Forelimb muscle (tissue), 1 donor: ENCODE measurements at places on chromosomes 3 and 15. TPM values are rescaled to one million over a fixed set of nuclear protein-coding genes. Genes with fewer than 3 reads are reported as not detected.

The LAMB2 gene
- 317 TPM for polyA plus RNA-seq

The NTRK3 gene
- 2.6 TPM for polyA plus RNA-seq

DNA sequence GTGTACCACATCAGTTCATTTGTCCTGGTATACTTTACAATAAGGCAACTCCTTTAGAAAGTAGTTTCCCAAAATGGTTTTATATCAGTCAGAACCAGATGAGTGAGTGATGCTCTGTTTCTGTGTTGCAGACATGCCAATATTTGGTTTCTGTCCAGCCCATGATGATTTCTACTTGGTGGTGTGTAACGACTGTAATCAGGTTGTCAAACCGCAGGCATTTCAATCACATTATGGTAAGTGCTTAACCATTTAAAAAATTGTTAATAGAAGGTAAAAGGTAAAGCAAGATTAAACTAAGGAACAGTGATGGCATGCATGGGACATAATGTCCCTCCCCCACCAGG is 40.0 kb upstream of the SCAANT1 start:
- no peak for DNase-seq

GRCh38 chr15:101031213-101031612 is 112.1 kb downstream of the LRRK1 start:
- DNase-seq, result no peak

GRCh38 chr15:56804938-56805337 is 71.6 kb upstream of the ZNF280D start:
- DNase-seq, result peak; percentile 66

- DNase-seq, result no peak
Measured at GRCh38 chr3:18424729-18425640, at the start of gene SATB1. SATB1 (minus strand) TSS chr3:18425339; CDS start chr3:18420967, 4,372 bp downstream.

The KLHL6 gene
- 1.5 TPM for polyA plus RNA-seq

DNA sequence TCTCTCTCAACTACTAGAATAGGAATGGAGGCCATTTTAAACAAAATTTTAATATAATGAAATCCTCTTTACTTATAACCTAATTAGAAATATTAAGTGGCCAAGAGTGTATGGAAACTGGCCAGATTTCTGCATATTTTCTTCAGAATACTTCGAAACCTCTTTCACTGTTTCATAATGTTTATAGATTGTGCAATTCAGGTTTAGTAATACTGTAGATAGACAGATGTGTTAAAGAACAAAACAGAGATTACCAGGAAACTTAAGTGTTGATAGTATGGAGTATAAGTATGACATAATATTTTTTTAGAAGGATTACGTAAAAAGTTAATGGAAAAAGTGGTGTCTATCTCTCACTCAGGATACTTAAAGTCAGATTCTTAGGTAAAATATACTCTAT is 4.7 kb downstream of the ABHD5 start:
- no peak for DNase-seq
